ENCODE measurements at places on chromosomes 4 and X.

DNA sequence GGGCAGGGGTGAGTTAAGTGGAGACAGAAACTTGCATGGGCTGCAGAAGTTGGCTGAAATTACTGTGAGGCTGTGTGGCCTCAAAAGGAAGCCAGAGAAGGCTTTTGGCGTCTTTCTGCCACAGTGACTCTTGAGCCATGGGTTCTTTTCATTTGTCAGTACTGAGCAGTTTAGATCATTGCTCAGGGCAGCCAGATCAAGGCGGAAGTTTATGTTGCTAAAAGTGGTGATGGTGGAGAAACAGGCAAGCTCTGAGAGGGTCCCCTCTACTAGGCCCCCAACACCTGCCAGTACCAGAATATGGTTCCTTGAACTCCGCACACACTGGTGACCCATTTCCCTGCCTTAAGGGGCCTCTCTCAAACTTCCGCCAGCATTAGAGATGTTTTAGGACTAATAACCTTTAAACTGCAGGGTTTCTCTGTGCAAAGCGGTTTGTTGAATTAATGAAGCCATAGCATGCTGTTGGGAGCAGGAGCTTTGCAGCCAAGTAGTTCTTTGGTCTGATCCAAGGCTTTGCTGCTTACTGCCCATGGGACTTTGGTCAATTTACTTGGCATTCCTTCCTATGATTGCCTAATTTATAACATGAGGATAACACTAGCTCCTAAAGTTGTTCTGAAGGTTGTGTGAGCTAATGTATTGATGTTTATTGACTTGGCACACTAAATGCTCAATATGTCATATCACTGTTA is 34.5 kb downstream of the RNF175 start:
- no peak for DNase-seq

DNA sequence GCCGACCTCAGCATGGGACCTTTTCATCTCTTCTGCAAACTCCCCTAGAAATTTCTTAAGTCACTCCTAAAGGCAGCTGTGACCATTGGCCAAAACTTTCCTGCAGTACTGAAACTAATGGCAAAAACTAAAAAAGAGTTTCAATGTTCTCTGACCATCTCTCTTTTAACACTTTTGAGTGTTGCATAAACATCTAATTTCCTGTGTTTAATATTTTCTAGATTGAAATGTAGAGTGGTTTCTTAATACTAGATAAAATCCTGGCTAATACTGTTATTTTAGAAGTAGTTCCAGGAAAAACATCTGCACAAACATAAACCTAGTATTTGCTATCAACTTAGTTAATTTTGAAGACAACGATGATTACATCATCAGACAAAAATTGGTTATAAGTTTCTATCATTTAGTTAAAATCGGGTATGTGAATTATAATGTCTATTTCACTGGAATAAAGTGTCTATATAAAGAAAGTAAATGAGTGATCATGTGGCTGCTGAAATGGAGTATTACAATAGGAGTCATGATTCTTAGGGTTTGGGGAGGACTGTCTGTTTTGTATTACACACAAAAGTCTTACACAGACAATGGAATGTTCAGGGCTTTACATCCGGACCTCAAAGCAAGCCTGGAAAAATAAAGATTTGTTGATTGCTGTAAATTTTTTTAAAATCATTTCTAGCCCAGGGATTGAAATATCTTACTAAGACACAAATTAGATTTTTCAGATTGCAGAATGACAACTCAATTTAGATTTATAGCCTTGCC is 1323.4 kb downstream of the C4orf33 start:
- no peak for DNase-seq

GRCh38 chr4:88697588-88698329 is at the start of gene NAP1L5:
TSS of gene NAP1L5 (minus strand) at chr4:88697829. CDS start at chr4:88697754, 75 bp downstream.
- DNase-seq, result no peak

- DNase-seq, result no peak
These were observed 5.1 kb upstream of the RPS3A start for GRCh38 chr4:151094290-151094751.

GRCh38 chrX:91122151-91122694 is 312.4 kb upstream of the PABPC5 start:
- no peak for DNase-seq

DNA sequence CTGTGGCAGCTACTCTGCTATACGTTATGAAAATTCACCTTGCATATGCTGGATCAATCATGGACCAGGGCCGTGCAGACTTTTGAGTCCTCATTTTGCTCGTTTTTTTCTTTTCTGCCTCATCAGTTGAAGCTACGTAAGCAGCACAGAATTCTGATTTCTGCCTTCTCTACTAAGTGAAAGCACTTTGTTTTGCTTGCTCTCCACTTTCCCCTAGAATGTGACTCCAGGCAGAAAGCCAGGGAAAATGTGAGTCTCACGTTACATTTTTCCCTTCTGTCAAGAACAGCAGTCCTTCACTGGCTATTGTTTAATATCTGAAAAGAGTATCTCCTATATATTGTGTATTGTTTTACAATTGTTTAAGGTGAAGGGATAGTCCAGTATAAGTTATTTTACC is 1840.1 kb downstream of the PCDH7 start:
- peak; percentile 10 for DNase-seq

All from GM04504 (cell line).